ENCODE measurements at places on chromosomes 12 and 14.

GRCh38 chr12:64669270-64669842 lies 59.1 kb downstream of the RASSF3 start:
- DNase-seq: no peak

GRCh38 chr12:19695244-19696098 lies 256.2 kb downstream of the AEBP2 start:
- DNase-seq: no peak

- no peak for DNase-seq
Observed at GRCh38 chr12:2826721-2827515, 7.9 kb downstream of the NRIP2 start.

- no peak for DNase-seq
Observed at GRCh38 chr12:12171991-12172511, 94.8 kb downstream of the LRP6 start.

- no peak for DNase-seq
Observed at GRCh38 chr12:76556368-76556767, 3.2 kb downstream of the OSBPL8 start.

GRCh38 chr14:73143003-73143402 lies 6.7 kb downstream of the PSEN1 start:
- no peak for DNase-seq

- DNase-seq: no peak
Observed at GRCh38 chr12:30985814-30986452, 59.4 kb downstream of the TSPAN11 start.

GRCh38 chr12:118359541-118359915 lies 13.2 kb downstream of the TAOK3 start:
- DNase-seq: no peak

- no peak for DNase-seq
Observed at GRCh38 chr12:128313931-128314330, 47.0 kb downstream of the TMEM132C start.

- DNase-seq: no peak
Observed at GRCh38 chr12:43766291-43766690, 7.5 kb downstream of the IRAK4 start.

DNA sequence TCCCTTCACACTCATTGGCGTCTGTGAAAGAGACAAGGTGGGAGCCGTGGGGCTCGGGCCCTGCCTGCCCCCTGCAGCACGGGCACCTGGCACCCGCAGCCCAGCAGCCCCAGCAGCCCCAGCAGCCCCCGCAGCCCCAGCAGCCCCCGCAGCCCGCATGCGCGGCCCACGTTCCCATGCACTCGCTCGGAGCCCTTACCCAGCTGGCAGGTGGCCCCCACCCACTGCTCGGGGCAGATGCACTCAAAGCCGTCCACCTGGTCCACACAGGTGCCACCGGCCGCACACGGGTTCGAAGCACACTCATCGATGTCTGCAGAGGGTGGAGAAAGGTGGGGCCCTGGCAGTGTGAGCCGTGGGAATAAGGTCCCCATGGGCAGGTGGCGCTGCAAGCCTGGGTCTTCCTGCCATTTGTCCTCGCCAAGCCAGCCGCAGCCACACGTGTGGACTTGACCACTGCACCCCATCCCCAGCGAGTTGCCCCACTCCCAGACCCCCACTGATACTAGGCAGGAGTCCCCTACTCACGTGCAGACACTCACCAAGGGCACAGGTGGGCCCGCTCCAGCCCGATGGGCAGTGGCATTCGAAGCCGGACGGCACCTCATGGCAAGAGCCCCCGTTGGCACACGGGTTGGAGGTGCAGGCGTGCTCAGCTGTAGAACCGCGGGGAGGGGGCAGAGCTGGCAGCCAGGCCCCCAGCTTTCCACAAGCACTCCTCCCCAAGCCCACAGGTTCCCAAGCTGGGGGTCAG lies 17.3 kb downstream of the JAG2 start:
- DNase-seq: no peak

DNA sequence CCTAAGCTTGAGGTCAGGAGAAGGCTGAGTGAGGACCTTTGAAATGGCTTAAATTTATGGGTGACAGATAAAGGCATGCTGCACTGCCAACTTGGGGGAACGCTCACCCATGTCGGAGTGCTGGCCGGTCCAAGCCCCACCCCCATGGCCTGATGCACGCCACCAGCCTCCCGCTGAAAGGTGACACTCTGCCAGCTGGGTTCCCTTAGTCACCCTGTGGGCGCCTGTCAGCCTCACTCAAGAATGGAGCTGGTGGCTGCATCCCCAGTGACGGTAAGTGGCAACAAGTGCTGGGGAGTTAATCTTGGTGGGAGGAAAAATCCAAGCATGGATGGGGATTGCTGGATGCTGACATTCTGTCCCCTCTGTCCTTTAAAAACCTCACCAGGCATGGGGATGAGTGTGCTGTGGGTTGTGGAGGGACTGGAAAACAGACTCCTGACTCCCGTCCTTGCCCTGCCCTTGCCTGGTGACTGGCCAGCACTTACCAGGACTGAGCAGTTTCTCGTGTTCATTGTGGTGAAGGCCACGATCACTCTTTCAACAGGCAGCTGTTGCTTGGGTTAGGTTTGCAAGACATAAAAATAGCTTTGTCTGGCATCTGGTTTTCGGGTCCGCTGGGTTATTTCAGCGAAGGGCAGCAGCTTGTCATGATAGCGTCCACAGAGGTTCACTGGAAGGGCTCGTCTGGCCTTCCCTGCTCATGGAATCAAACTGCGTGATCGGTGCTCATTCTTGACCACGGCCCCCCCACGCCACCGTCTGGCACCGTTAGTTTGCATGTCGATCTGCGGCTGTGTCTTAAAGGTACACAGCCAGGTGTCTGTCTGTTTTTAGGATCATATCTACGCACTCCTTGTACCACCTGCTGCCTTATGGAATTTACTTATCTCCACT lies 15.0 kb downstream of the ACACB start:
- DNase-seq: no peak

DNA sequence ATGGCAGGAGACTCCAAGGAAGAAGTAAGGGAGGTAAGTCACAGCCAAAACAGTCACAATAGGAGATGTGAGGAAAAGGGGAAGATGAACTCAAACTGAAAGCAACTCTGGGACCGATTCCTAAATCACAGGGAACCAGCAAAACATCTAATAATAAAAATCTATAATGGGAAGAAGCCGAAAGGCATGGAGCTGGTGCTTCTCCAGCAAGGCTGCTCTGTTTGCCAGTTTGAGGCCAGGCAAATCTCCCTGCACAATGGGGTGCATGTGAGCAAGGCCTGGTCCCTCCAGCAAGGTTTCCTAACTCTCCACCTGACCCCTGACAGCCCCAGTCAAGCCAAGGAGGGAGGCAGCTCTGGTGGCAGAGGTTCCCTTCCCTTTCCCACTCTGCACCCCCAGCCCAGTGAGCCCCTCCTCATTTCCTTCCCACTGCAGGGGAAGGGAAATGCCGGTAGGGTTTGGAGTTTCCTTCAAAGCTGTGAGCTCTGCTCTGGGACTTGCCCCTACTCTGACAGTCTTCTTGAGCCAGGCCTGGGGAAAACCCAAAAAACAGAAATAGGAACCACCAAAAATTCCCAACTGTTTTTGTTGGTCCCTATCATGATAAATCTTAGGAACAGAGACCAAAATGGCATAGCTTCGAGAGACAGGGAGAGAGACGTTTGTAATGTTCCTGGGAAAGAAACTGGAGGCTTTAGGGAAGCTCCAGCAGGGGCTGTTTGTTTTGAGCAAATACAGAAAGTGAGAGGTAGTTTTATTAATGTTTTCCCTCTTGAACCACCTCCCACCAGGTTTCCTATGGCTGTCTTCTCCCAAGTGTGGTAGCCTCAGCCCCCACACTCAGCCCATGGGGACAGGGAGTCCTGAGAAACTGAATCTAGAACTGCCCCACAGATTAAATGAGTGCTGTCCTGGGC lies 34.6 kb downstream of the FMNL3 start:
- DNase-seq: no peak

- DNase-seq: no peak
Observed at GRCh38 chr14:105980224-105980623, 453.8 kb downstream of the TMEM121 start.

DNA sequence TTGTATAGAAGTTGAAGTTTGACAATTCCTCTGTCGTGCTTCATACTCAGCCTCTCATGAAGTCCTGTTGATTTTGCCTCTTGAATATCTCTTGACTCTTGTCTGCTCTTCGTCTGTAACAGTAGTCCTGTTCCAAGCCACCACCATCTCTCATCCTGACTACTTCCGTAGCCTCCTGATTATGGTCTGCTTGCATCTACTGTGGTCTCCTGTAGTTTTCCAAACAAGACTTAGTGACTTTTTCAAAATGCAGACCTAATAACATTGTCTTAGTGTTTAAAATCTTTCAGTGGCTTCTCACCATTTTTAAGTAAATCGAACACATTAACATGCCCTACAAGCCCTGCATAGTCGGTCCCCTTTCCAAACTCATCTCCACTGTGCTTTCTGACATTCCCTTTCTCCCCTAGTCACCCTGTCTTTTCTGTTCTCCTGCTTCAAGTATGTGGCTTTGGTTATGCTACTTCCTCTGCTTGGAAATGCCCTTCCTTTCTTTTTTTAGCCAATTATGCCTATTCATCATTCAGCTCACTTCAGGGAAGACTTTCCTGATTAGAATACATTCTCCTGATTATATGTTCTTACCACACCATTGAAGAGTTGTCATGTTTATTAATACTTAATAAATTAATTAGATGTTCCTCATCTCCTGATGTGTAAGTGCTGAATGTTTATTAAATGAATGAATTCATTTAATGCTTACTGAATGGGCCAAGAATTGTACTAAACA lies 2.0 kb downstream of the SCYL2 start:
- DNase-seq: no peak

DNA sequence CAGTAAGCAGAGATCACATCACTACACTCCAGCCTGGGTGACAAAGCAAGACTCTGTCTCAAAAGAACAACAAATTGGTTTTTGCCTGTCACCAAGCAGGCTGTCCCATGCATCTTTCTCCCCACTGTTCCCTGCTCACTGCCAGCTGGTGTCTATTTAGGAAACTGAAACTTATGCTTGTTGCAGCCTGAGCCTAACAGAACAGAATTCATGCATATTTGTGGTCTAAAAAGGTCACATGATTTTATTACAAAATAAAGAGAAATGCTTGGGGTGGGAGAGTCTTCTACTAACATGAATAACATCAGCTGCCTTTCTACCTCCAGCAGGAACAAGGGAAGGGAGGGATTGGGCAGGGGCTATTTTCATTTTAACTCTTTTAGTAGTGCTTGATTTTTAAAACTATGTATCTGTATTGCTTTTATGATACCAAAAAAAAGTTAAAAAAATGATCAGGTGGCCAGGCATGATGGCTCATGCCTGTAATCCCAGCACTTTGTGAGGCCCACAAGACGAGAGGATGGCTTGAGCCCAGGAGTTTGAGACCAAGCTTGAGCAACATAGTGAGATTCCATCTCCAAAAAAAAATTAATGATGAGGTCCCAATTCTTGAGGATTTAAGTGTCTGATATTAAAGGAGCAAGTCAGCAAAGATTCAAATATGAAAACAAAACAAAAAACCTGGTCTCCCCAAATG lies 923 bp downstream of the STAT2 start:
- DNase-seq: no peak

- DNase-seq: no peak
Observed at GRCh38 chr14:49497725-49498348, 88.3 kb downstream of the RPS29 start.

DNA sequence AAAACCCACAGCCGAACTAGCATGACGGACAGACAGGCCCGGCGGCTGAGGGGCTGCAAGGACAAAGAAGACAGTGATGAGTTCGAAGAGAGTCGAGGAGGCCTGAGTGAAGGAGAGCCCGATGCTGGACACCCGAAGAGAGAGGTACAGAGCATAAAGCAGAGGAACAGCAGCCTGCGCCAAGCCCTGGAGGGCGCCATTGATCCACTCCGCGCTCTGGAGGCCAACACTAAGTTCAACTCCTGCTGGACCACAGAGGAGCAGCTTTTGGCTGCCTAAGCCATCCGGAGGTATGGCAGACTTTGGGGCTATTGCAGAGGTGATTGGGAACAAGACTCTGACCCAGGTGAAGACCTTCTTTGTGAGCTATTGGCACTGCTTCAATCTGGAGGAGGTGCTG lies 7.8 kb upstream of the PLXNC1 start:
- DNase-seq: peak; percentile 33

- DNase-seq: no peak
Observed at GRCh38 chr12:98060411-98060810, 455.0 kb upstream of the TMPO start.

DNA sequence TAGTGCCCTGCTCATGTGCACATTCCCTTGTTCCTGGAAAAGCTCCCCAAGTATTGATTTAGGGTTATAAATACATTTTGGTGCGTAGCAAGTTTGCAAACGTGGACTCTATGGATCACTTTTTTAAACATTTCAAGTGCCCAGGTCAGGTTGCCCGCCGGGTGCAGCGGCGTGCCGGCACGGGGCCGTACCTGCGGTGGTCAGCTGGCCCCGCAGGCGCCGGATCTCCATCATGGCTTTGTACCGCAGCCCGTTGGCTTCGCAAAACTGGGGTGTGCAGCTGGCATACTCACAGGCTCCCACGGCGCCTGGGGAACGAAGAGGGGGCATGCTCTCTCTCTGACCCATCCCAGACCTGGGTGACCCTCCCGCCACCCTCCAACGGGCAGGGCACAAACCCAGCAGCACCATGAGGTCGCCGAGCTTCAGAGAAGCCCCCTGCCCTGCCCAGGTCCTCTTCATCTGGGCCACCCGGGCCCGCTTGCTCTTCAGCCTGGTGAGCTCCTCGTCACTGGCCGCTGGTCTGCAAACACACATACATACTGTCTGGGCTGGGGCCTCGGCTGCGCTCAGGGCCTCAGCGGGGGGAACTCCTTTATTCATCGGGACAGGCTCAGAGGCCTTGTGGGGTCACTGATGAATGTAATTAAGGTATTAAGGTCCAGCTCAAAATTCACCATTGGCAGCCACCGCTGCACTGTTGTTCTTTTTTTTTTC lies 35.1 kb downstream of the DHX37 start:
- DNase-seq: no peak

DNA sequence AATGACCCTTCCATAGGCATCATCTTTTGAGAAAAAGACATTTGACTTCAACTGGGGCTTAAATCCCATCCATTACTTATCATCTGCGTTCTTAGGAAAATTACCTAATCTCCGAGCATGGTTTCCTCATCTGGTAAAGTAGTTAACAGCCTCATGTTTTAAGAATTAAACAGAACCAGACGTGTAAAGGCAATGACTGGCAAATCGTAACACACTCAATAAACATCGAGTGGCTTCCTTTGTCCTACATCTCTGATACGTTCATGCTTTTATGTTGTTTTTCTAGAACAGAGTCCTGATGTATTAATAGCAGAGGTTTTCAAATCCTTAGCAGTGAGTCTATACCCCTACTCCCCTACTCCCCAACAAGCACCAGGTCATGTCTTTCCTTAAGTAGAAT lies 189.7 kb upstream of the RGS6 start:
- DNase-seq: no peak

- no peak for DNase-seq
Observed at GRCh38 chr12:58640314-58640713, 280.0 kb downstream of the LRIG3 start.
